ENCODE measurements at places on chromosomes 4 and X.

- peak; percentile 20 for DNase-seq
Measured at GRCh38 chr4:20418861-20419451, 167.3 kb downstream of the SLIT2 start.

DNA sequence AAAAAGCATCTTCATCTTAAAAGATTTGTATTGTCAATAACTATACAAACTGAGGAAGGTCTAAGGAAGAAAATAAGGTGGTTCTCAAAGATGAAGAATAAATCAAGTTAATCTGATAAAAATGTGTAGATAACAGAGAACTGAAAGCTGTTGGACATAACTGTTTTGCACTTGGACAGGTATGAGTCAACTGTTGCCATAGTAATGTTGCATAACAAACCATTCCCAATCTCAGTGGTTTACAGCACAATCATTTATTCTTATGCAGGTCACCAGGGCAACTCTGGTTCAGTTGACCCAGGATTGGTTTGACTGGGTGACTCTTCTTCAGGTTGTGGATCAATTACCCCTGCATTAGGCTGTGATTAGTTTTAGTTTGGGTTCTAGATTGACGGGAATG is 2197.7 kb downstream of the ARAP2 start:
- DNase-seq = no peak

- no peak for DNase-seq
Measured at GRCh38 chrX:17584248-17584681, 153.0 kb upstream of the SCML1 start.

GRCh38 chrX:106692425-106693065 is 34.0 kb upstream of the RNF128 start:
- DNase-seq = no peak

DNA sequence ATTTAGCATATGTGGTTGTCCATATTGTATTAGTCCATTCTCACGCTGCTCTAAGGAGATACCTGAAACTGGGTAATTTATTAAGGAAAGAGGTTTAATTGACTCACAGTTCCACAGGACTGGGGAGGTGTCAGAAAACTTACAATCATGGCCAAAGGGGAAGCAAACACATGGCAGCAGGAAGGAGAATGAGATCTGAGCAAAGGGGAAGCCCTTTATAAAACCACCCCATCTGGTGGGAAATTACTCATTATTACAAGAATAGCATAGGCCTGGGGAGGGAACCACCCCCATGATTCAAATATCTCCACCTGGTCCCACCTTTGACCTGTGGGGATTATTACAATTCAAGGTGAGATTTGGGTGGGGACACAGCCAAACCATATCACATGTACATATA is 122.6 kb upstream of the ANK2 start:
- no peak for DNase-seq

DNA sequence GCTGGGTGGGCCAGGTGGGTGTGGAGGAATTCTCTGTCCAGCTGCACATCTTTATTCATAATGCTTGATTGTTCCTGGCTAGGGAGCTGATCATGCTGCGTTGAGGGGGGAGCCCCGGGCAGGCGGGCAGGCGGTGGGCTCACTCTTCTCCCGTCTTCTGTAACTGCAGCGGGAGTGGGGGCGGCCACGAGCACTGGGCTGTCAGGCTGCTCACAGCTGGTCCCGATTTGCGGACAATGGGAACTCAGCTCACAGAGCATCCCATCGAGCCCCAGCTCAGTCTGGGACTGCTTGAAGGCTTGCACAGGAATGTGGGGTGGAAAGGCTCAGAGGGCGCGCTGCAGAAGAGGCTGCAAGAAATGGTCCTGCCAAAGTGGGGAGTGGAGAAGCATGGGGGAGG is 63.8 kb downstream of the EFNB1 start:
- DNase-seq = no peak

DNA sequence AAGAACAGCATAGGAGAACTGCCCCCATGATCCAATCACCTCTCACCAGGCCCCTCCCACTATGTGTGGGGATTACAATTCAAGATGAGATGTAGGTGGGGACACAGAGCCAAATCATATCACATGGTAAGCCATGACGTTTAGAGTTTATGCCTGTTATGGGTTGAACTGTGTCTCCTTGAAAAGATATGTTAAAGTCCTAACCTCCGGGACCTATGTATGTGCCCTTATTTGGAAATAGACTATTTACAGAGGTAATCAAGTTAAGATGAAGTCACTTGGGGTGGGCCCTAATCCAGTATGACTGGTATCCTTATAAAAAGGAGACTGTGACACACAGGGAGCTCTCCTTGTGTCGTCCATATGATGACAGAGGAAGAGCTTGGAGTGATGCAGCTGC is 25.2 kb upstream of the SLC2A9 start:
- DNase-seq = no peak

DNA sequence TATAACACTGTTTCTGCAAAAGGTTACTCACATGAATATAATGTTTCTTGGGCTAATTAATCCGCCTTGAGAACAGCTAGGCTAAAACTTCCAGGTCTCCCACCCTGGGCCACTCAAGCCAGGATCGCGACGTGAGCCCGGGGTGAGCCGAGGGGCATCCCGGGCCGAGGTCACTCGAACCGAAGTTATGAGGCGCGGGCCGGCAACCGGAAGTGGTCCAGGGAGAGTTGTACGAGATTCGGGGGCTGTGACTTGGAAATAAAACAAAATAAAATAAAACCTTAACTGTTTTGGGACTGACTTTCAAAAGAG is 317 bp downstream of the CMC4 start:
- no peak for DNase-seq

GRCh38 chr4:180052629-180053028 is 2190.6 kb upstream of the TENM3 start:
- DNase-seq = no peak

- peak; percentile 71 for DNase-seq
Measured at GRCh38 chr4:81197864-81198524, 17.0 kb downstream of the PRKG2 start.

- no peak for DNase-seq
Measured at GRCh38 chr4:138263247-138263816, 21.2 kb upstream of the SLC7A11 start.

DNA sequence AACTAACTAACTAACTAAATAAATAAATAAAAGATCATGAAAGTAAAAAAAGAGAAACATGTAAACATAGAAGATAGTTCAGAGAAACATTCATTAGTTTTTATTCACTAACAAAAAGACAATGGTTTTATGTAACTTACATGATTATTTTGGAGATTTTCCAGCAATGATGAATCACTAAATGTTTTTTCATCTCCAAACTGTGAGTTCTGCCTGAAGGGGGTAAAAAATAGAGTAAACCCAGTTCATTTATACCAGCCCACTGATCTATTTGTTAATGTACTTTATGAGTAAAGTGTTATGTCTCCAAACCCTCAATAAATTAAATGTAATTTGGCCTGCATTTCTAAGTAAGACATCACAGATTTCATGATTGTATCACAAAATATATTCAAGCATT is 101.1 kb downstream of the ATP8A1 start:
- no peak for DNase-seq

DNA sequence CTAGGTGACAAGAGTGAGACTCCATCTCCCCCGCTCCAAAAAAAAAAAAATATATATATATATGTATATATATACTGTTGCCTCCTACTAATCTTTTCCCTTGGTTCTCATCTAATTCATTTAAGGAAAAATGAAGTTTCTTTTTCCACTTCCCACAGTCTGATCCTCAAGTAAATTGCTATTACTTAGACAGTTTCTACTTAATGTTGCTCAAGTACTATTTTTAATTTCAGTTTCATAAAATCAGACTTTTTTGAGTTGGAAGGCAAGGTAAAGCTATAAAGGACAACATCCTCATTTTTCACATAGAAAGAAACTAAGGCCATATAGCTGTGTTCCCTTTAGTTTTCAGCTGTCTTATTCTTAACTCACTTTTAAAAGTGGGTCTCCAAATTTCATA is 5.8 kb downstream of the RXFP1 start:
- no peak for DNase-seq

DNA sequence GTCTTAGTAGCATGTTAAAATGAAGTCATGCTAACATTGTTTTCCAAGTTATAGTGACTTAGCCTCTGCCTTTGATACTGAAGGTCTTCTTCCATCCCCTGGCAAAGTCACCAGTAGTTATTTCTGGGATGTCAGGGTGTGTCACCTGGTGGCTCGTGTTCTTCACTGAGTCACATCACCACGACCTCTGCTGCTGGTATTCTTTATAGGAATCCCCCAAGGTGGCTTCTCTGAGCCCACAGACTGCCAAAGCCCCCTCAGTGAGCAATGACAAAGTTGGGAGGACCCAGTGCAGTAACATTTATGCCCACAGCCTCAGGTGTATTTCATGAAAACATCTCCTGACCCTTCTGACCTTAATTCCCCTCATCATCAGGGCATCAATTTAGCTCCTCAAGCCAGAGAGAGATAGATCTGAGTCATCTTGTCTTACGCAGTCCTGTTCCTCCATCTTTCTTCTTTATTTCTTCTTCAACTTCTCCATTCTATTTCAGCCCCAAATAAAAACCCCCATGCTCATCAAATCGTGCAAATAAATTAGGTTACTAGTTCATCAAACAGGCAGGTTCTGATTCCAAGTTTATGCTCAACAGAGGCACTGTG is 29.3 kb upstream of the GPRIN3 start:
- DNase-seq = no peak

GRCh38 chr4:87853108-87853507 is 20.3 kb downstream of the MEPE start:
- DNase-seq = peak; percentile 47

GRCh38 chr4:121741751-121742150 is 23.2 kb downstream of the SMIM43 start:
- no peak for DNase-seq

DNA sequence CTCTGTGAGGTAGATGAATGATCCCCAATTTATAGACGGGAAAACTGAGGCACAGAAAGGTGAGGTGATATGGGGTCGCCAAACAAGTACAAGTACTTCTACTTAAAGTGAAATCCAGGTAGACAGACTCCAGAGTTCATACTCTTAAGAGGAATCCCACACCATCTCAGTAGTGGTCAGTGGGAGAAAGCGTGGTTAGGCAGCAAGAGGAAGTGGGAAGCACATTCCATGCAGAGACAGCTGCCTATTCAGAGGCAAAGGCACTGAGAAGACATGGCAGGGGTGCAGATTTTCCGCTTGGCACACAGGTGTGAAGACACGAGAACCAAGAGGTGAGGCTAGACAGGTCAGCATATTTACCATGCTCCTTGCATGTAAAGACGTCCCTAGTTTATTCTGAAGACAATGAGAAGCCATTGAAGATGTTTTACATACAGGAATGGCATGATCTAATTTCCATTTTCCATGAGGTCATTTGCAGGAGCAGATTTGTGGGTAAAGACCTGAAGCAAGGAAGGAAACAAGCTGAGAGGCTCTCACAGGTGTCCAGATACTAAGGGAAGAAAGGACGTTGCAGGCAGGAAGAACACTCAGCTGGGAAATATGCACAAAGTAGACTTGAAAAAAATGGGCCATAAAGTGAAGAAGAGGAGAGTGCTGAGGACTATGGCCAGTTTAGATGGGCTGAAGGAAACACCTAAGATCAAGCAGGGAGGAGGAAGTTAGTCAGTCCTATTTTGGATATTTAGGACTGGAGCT is 17.3 kb upstream of the CLNK start:
- no peak for DNase-seq

- peak; percentile 51 for DNase-seq
Measured at GRCh38 chrX:38220024-38220414, 652 bp downstream of the SRPX start.

GRCh38 chrX:10524578-10524977 is 95.8 kb downstream of the MID1 start:
- DNase-seq = no peak

DNA sequence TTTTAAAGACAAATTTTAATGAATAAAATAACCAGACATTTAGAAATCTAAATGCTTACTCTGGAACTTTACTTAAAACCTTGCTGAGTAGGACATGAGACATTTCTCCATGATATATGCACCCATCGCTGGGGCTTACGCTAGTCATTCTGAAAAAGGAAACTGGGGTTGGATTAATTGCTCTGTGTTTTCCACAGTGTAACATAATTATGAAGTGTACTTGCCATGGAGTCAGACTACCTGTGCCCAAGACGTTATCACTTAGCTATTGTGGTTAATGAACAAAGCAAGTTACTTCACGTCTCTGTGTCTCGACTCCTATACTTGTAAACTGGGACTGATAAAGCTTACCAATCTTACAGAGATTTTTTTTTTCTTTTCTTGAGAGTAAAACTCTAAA is 47.8 kb downstream of the SHISA3 start:
- DNase-seq = no peak

- no peak for DNase-seq
Measured at GRCh38 chr4:92266521-92266920, 37.2 kb upstream of the GRID2 start.

GRCh38 chr4:124212815-124213630 is 499.5 kb downstream of the ANKRD50 start:
- DNase-seq = no peak

DNA sequence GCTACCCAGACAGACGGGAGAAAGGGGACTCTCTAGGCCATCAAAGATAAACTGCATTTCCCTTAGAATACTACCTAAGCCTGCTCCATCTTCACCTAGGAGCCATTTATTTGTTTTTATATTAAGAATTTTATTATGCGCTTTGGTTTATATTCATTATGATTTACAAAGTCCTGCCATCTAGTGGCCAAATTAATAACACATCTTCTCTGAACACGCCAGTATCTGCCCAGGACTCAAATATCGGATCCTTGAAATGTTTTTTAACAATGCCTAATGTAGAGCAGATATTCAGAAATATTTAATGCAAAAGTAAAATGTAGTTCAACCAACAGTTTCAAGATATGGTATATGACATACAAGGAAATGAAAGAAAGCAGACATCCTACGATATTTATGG is 20.8 kb upstream of the PRPS2 start:
- DNase-seq = peak; percentile 2

DNA sequence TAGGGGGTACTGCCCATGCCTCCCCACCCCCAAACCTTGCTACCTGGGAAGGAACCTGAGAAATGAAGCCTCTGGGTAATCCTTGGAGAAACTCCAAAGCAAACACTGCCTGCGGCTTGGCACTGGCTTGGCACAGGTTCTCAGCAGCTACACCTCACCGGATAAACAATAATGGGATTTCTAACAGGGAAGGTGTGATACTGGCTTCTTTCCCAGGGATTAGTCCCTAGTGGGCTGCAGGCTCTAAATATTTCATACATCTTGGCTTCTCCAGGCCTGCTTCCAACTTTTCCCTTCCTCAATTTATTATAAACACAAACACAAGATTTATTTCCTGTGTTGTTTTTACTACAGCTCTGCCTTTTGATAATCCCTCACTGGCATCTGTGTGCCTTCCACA is 12.5 kb downstream of the SEC24D start:
- peak; percentile 70 for DNase-seq

GRCh38 chrX:72421797-72422196 is 116.1 kb upstream of the CITED1 start:
- DNase-seq = no peak

- DNase-seq = no peak
Measured at GRCh38 chrX:30893206-30893605, 4.2 kb upstream of the TAB3 start.

All from NCI-H2171 treated with DMSO at 0.1 percent for 48 hours (cell line).